ENCODE measurements at places on chromosomes 3 and 15.
A peak's percentile ranks its signal among the peaks of the same experiment; 100 is the strongest.

DNA sequence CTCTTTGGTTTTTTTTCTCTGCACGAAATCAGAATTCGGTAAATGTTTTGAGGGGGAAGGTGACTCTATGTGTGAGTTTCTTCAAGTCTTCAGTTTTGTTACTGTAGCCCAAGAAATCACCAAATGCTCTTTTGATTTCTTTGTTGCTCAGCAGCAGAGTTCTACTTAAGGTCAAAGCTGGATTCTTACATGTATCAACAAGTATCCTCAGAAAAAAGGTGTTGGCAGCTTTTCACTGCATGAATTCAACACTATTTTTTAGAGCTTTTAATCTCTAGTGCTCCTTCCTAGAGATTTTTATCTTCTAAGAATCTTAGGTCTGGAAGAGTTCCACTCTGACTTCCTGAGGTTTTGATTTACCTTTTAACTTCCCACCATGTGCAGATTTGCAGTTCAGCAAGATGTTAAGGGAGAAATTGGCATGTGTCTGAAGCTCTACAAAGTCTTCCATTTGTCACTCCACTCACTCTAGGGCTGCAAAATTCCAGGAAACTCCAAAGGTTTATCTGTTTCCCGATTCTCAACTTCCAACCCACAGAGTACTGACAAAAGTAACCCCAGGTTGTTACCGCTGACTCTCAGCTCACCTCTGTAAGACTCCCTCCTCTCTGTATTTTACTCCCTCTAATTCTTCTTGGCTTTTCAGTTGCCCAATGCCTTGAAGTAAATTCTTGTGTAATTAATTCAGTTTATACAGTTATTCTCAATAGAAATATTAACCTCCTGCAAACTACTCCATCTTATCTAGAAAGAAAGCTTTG is 13.3 kb upstream of the CD200 start:
- no peak for DNase-seq

DNA sequence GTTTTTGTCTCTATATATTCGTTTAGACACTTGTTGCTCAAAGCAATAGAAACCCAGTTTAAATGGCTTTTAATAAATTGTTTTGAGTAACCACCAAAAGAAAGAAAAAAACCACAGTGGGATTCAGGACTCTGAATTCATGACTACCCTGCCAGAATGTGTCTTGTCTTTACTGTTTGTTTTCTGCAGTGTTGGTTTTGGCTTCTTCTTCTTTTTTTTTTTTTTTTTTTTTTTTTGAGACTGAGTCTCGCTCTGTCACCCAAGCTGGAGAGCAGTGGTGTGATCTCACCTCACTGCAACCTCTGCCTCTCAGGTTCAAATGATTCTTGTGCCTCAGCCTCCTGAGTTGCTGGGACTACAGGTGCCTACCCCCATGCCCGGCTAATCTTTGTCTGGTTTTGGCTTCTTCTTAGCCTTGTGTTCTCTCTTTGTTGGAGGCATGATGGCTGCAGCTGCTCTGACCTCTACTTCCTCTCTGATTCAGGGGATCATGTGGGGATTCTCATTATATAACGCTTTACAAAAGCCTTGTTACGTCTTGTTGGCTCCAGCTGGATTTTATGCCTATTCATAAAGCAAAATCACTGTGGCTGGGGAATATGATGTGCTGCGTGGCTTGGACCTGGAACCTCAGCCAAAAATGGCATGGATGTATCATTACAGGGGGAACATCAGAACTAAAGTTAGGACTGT is 54.0 kb downstream of the PLS1 start:
- DNase-seq = no peak

DNA sequence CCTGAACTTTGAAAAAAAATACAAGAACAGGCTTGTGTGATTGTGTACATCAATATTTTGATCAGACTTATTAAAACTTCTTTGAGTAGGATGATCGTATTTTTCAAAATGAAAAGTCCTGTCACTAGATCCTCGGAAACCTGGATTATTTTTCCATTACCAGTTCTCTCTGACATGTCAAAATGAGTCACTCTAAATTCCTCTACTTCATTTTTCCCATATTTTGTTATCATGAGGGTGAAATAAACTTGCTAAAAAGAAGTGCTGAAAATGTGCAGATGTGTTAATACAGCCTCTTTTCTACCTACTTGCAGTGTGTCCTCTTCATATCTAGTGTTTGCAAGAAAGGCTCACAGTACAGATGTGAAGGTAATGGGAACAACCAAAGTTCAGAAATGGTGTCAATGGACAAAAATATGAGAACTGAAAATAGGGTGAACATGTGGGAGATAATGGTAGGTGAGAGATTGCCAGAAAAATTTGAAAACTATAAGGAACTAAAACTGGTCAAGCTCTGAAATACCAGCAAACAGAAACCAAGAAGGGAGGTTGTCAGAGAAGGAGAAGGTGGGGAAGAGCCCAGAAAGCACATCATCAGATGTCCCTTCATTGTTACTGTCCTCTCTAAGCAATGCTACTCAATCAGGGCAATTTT is 108.2 kb downstream of the EOMES start:
- no peak for DNase-seq

DNA sequence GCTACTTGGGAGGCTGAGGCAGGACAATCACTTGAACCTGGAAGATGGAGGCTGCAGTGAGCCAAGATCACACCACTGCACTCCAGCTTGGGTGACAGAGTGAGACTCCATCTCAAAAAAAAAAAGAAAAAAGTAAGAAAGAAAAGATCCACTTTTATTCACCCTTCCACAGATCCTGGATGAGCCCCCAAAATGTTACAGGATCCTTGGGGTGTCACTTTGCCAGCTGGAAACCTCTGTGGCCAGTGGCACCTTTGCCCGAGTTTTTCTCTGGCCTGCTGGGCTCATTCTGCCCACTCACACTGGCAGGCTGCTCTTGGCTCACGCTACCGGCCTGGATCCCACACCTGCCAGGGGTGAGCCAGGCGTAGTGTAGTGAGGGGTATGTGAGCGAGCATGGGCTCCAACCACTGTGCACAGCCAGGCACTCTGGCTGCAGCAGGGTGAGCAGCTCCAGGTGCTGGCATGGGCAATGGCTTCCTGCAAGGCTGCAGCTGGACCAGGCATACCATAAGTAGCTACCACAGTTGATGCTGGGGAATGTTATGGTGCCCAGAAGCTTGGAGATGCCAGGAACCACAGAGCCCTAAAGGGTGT is 57.8 kb upstream of the C15orf39 start:
- DNase-seq = no peak

GRCh38 chr15:66831801-66832390 is 129.9 kb downstream of the SMAD6 start:
- DNase-seq = no peak

DNA sequence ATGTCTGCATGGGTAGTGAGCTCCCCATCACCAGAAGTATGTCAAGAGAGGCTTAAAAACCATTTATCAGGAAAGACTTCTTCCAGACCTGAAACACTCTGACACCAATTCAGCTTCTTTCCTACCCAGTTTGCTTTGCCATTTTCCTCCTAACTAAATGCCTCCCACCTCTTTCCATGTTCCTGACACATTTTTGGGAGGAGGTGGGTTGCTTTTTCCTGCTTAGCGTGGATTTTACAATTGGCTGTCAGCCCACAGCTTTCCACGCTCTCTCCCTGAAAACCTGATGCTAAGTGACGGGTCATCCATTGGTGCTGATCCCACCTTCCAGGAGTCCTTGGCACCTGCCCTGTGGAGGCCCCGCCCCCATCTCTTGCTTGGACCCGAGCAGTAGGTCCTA is 264.9 kb upstream of the ST8SIA2 start:
- no peak for DNase-seq

DNA sequence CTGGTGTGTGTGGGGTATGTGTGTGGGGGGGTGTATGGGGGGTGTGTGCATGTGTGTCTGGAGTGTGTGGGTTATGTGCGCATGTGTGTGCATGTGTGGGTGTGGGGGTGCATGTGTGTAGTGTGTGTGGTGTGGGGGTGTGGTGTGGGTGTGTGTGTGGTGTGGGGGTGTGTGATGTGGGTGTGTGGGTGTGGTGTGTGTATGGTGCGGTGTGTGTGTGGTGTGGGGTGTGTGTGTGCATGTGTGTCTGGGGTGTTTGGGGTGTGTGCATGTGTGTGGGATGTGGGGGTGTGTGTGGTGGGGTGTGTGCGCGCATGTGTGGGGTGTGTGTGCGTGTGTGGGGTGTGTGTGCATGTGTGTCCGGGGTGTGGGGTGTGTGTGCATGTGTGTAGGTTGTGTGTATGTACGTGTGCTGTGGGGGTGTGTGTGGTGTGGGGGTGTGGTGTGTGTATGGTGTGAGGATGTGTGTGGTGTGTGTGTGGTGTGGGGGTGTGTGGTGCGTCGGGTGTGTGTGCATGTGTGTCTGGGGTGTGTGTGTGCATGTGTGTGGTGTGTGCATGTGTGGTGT is 6.2 kb upstream of the OCA2 start:
- no peak for DNase-seq

DNA sequence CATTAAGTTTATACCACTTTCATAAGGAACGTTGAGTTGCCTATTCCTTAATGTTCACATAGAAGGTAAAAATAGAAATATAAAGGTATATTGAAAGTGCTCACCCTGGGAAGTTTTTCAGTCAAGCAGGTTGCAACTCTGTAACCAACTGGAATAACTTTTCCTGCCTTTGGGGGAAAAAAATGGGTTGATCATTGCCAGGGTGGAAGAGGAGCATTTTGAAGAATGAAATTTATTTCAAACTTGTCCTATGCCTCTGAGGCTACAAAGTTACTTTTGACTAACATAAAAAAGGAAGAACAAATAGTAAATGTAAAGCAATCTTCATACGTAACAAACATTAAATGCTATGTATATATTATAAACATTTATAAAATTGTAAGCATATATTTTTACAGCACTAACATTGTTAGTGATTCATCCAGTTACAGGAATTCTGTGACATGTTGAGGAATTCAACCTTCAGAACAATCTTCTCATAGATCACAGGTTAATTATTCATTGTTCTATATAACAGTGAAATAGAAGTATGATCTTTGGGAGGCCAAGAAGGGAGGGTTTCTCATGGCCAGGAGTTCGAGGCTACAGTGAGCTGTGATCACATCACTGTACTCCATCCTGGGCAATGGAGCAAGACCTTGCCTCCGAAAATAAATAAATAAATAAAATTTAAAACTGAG is 13.5 kb downstream of the EFHB start:
- no peak for DNase-seq

DNA sequence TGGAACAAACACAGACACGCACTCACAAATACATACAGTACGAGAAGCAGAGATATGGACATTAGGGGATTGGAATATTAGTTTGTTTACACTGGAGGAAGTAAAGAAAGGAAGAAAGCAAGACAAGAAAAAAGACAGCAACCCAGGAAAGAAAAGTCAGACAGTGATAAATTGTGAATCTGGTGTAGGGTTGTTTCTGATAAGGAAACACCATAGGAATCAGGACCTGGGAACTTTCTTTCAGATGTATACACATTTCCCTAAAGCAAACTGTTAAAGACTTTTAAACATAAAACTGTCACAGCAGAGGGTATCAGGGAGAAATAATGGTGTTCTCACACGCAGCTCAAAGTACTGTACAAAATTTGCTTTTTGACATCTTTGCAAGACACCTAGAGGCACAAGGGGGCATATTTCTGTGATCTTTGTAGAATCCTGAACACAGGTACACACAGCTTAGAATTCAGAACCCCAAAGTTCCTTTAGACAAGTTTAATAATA is 153.7 kb downstream of the TUSC7 start:
- no peak for DNase-seq

GRCh38 chr3:140377644-140378043 is 300.2 kb upstream of the TRIM42 start:
- no peak for DNase-seq

DNA sequence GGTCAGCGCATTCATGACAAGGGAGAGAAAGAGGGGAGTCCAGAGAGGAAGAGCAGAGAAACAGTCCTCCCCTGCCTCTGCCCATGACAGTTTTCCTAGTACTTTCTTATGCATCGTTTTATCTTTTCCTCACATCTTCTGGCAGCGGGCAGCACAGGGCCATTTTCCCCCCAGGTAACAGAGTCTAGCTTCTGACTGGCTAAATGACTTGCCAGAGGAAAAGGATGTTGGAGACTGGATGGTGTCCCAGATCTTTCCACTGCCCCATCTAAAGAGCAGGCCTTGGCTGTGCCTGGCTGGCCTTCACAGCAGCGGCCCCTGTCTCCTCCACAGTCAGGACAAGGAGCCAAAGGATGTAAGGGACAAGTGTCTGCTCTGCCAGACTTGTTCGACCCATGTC is 59.3 kb downstream of the CTDSPL start:
- DNase-seq = no peak

DNA sequence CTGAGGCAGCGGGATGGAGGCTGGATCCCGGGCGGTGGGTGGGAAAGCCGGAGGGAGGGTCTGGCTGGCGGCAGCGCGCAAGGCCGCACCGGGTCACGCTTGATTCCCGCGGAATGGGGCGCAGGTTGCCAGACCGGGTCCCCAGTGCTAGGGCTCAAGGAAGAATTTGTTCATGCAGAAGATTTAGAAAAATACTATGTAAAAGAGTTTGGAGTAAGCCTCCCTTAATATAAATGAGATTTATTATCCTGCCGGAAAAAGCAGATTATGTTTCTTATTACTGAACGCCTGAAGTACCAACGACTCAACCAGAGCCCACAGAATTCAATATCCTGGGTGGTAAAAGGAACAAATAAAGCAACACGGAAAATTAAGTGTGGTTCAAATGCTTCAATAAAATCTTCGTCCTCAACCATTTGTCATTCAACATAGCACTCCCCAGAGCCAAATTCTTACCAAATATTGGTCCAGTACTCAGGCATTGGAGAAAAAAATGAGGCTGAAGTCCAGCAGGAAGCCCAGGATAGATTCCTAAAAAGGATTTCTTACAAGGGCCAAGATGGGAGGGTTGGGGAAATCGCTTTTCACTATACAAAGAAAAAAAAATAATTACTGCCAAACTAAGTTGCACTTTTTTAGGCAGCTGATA is 1.2 kb upstream of the ZBTB20 start:
- DNase-seq = no peak

DNA sequence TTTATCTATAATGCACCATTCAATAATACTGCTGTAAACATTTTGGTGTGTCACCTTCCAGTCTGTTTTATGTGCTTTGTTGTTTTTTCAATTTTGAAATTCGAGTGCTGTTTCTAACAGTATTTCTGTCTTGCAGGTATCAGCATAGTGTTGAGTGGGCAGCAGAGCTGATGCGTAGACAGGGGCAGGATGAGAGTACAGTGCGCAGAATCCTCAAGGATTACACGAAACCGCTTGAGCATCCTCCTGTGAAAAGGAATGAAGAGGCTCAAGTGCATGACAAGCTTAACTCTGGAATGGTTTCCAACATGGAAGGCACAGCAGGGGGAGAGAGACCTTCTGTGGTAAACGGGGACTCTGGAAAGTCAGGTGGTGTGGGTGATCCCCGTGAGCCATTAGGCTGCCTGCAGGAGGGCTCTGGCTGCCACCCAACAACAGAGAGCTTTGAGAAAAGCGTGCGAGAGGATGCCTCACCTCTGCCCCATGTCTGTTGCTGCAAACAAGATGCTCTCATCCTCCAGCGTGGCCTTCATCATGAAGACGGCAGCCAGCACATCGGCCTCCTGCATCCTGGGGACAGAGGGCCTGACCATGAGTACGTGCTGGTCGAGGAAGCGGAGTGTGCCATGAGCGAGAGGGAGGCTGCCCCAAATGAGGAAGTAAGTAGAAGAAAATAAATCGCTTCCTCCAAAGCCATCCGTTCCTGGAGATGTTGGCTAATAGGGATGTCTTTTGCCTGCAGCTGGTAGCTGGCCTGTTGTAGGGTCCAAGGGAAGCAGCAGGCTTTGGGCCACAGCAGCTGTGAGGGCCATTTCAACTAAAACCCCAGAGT is 19.1 kb downstream of the TSEN2 start:
- DNase-seq = no peak

- no peak for DNase-seq
Measured at GRCh38 chr15:22956257-22956977, 23.8 kb downstream of the CYFIP1 start.

- DNase-seq = no peak
Measured at GRCh38 chr15:64747578-64747977, 27.8 kb downstream of the RBPMS2 start.

GRCh38 chr3:14125193-14126016 is 553 bp downstream of the TMEM43 start:
- DNase-seq = peak; percentile 60
